Stimulated activated CD8-positive, alpha-beta memory T cell treated with anti-CD3 and anti-CD28 coated beads, Interleukin-15, amount 100 ng/mL, for 24 hours (primary cell): ENCODE measurements at places on chromosomes 1 and 21.
A peak's percentile ranks its signal among the peaks of the same experiment; 100 is the strongest.

DNA sequence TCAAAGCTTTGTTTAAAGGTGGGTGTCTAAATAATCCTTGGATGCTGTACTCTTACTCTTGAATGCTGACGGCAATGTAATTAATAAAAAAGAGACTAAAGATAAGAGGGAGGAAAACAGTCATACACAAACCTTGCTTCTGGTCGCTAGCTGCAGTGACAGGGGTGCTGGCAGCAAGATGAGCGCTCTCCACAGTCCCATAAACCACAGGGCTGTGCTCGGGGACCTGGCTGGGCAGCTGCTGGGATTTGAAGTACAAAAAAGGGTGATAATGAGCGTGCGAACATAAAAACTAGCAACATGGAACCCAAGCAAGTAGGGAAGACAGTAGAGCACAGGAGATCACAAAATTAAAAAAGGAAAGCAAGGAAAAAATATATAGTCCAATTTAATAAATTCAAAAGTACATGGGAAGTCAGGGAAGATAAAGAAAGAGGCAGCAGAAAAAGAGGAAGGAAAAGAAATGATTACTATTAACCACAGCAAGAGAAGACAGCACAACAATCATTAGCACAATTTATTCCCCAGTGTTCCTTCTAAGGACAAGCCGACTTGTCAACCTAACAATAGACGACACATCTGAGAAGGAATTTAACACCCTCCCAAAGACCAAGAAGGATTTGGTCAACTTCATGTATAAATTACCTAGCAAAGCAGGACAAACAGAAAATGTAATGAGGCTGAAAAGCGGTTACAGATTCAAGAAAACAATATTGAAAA, 162.9 kb upstream of the HP1BP3 start:
- DNase-seq, result no peak

GRCh38 chr1:113320972-113321680, 69.2 kb upstream of the MAGI3 start:
- DNase-seq, result no peak

GRCh38 chr1:32413507-32414185, 19.4 kb upstream of the BSDC1 start:
- DNase-seq, result peak; percentile 21

GRCh38 chr1:38053416-38054091, 7.0 kb upstream of the POU3F1 start:
- no peak for DNase-seq
